Activated CD8-positive, alpha-beta memory T cell treated with anti-CD3 and anti-CD28 coated beads for 4 hours (primary cell): ENCODE measurements at places on chromosomes 11 and 22.

GRCh38 chr11:67002297-67002913 lies 20.5 kb upstream of the SYT12 start:
- no peak for DNase-seq

GRCh38 chr11:76773921-76774361 lies 9.2 kb upstream of the TSKU start:
- no peak for DNase-seq

- DNase-seq = no peak
Measured at GRCh38 chr11:15863411-15863810, 492.9 kb downstream of the SOX6 start.

- DNase-seq = no peak
Measured at GRCh38 chr11:33471541-33471940, 214.4 kb downstream of the HIPK3 start.

DNA sequence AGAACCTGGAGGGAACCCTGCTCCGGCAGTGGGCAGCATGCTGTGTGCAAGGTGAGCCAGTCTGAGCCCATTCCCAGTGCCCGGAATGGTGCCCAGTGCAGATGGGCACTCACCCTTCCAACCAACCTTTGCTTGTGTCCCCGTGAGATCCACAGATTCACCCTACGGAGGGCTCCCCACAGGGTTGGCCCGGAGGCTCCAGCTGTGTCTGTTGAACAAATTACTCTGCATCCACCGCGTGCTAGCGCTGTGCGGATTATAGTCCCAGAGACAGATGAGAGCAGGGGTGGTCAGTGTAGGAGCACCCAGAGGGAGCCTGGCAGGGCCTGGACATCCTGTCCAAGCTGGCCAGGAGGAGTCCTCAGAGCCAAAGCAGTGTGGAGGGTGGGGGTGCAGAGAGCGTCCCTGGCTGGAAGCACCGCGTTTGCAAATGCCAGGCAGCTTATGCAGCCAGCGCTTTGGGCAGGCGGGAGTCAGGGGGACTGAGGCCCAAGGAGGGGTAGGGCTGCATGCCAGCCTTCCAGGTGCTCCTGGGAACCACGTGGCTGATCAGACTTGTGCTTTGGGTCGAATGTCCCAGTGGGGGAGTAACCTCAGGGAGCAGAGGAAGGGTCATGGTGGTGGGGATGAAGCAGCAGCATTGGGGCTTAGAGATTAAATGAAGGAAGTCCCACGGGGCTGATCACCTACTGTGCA lies 80.5 kb downstream of the KCNQ1 start:
- no peak for DNase-seq

DNA sequence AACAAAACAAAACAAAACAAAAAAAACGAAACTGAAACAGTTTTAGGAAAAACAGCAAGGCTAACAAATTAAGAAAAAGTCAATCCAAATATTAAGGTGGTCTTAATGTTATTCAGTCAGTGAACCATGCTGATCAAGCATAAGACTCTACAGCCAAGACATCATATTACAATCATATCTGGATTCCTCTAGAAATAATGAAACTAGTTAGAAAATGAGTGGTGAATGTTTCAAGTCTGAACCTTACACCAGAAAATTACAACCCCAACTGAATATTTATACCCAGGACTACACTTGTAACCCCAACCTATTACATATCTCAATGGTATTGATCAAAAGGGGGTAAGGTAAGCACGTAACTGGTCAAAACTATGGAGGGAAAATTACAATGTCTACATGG lies 48.8 kb downstream of the ACAT1 start:
- no peak for DNase-seq

- DNase-seq = no peak
Measured at GRCh38 chr11:44403587-44404273, 93.8 kb upstream of the ALX4 start.

DNA sequence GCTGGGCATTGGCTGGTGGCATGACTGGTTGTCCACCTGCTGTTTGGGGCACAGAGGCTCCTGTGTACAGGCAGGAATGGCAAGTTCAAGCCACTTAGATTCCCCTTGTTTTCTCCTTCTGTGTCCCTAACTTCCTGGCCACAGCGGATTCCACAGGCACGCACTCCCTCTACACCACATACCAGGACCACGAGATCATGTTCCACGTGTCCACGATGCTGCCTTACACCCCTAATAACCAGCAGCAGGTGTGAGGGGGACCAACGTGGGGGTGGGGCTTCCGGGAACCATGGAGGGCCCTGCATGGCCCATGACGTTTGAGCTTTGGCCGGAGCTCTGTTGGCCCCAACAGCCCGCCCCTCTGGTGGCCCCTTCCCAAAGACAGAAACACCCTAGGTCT lies 7.8 kb downstream of the SIPA1 start:
- no peak for DNase-seq

DNA sequence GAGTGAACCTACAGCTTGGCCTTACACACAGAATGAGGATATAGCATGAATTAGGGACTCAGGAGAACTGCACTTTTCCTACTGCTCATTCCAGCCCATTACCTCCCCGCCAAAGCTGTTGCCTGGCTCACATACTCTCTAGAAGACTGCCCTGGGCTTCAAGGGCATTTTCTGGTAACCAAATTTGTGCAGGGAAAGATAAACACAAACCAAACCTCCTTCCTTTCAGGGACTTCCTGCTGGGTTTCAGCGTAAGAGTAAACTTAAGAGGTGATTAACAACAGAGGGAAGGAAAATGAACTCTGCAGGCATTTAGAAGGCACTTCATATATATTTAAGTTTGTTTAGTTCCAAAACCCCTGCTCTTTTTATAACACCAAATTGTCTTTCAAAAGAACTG lies 194.9 kb downstream of the SWAP70 start:
- no peak for DNase-seq

DNA sequence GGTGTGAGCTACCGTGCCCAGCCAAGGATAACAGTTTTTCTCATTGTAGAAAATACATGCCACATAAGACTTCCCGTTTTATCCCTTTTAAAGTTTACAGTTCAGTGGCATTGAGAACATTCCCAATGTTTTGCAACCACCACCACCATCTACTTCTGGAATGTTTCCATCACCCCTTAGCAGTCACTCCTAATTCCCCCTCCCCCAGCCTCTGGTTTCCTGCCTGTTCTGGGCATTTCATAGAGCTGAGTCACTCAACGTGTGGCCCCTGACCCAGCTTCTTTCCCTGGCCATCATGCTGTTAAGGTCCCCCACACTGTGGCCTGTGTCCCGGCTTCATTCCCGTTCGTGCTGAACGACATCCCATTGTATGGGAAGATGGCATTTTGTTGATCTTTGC lies 30.7 kb downstream of the FGF4 start:
- no peak for DNase-seq

GRCh38 chr11:8356216-8356615 lies 92.5 kb upstream of the LMO1 start:
- DNase-seq = no peak

DNA sequence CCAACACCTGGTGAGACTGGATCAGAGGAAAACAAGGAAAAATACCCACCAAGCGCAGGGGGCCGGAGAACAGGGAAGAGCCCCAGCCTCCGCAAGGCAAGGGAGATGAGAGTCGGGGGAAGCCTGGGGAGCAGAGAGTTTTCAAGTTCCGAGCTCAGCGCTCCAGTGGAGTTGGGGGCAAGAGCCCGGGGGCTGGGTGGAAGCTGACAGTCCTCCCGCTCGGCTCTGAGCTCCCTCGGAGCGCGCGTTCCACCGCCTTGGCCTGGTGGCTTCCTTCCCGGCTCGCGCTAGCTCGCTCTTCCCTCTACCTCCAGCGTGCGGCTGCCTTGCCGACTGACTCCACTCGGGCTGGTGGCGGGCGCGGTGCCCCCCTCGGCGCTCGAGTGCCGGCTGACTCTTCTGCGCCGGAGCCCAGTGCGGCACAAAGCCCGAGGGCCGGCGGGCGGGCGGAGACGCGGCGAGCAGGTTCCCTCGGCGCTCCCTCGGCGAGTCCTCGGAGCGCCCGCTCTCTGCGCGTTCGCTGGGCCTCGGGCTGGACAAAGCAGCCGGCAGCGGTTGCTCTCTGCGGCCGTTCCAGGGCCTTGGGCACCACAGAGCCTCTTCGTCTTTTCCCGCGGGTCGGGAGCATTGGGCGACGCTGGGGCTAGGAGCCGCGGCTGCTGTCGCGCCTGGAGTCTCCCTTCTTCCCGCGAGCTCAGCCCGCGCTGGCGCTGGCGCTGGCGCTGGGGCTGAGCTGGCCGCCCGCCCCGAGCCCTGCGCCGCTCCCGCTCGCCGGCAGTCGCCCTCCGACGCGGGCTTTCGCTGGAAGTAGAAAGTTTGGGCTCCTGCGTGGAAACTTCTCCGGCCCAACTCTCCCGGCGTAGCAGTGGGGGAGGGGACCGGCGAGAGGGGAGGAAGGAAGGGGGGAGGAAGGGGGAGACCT lies 1.0 kb downstream of the PAX6 start:
- no peak for DNase-seq

DNA sequence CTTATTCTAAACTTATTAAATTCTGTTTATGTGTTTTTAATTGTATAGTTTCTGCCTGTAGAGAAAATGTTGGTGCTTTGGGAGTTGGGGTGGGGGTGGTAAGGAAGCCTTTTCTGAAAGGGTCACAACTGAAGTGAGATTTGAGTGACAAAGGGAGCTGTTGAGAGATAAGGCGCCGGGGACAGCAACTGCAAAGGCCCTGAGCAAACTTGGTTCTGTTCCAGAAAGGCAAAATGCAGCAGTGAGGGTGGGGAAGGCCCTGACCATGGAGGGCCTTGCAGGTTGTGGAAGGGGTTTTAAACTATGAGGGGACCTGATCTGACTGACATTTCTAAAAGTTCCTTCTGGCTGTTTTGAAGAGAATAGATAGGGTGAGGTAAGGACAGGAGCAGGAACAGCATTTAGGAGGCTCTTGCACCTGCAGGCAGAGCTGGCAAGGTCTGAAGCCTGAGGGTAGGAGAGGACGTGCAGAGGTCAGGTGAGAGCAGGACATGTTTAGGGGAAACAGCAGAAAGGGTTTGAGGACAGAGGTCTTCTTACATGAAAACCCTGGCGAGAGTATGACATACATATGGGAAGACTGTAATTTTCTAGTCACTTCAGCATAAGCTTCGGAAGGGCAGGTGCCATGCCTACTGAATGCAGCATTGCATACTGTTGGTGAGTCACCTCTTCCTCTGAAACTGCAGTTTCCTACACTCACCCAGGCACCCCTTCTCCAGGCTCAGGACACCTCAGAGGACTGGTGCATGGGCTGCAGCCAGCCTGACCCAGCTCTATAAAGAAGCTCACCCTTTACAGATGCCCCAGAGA lies 190.7 kb downstream of the SNX19 start:
- no peak for DNase-seq

DNA sequence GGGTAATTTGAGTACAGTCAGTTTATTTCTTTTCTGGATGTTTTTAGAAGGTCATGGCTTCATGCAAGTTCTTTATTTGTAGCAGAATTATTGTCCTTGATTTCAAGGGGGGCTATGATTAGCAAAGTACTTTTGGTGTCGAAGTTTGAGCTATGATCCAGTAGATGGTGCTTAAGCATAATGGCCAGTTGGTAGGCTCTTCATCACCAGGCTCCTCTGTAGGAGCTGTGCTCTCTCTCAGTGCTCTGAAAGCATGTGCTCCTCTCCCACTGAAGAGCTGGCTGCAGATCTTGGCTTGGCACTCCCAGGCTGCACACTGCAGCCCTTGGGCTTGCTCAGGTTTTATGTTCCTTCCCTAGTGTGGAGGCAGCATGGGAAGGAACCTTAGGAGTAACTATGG lies 852.7 kb downstream of the LUZP2 start:
- no peak for DNase-seq

- no peak for DNase-seq
Measured at GRCh38 chr22:27726686-27727449, 74.7 kb downstream of the MN1 start.

- DNase-seq = no peak
Measured at GRCh38 chr11:69533296-69534165, 52.1 kb downstream of the LINC01488 start.

- DNase-seq = no peak
Measured at GRCh38 chr11:90113541-90113940, 20.9 kb upstream of the NAALAD2 start.

DNA sequence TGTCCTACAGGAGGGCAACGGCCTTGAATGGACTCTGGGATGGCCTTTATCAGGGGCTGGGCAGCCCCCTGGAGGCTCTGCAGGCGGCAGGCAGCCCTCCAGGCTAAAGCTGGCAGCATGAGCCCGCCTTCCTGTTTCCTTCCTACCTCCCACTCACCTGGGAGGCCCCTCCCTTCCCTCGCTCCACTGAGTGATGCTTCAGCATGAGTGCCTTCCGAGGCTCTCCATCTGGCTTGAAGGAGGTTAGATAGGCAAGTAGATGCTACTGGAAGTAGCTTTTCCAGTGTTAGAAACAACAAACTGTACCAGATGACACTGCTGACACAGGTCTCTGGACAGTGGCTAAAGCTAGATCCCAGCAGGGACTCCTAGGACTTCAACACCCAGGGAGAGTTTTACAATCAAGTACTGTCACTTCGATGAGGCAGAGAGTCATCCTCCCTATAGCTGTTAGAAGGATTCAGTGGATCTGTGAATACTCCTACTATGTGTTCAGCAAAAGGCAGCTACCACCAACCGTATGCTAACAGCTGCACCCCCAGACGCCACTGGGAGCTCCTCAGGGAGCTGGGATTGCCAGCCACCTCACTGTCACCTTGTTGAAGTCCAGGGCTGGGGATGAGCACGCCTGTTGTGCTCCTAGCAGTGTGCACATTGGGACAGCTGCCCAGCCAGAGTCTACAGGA lies 4.1 kb upstream of the SLC25A1 start:
- DNase-seq = no peak

- DNase-seq = no peak
Measured at GRCh38 chr11:72840780-72841179, 26.6 kb downstream of the ATG16L2 start.

- DNase-seq = no peak
Measured at GRCh38 chr11:32141745-32142546, 51.1 kb downstream of the RCN1 start.

DNA sequence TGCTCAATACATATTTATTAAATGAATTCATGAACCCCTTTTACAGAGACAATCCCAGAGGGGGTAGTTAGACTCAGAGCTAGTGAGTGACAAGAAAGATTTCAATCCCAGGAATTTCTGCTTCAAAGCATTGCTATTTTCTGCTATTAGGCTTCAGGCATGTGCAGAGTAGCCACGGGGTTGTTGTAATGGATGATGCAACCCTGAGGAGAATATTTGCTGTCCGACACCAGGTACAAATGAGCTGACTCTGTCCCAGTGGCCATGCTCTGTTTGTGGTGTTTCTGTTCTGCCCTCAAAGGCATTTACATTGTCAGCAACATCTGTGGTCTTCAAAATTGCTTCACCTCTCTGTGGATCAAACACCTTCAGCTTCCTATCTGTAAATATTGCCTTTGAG lies 102.6 kb downstream of the CSNK2A3 start:
- DNase-seq = no peak

GRCh38 chr11:45399166-45399565 lies 113.0 kb upstream of the SYT13 start:
- DNase-seq = no peak

GRCh38 chr11:62108971-62109404 lies 14.8 kb upstream of the INCENP start:
- DNase-seq = no peak

GRCh38 chr11:4048340-4048739 lies 46.3 kb upstream of the RRM1 start:
- DNase-seq = no peak
